Activated B cell treated with CpG ODN at 0.5 μM for 24 hours (primary cell): ENCODE measurements at places on chromosomes 5 and 9. TPM values are rescaled to one million over a fixed set of nuclear protein-coding genes. Genes with fewer than 3 reads are reported as not detected.

- no peak for DNase-seq
These were observed 21.6 kb upstream of the MELK start for GRCh38 chr9:36551129-36551528.

DNA sequence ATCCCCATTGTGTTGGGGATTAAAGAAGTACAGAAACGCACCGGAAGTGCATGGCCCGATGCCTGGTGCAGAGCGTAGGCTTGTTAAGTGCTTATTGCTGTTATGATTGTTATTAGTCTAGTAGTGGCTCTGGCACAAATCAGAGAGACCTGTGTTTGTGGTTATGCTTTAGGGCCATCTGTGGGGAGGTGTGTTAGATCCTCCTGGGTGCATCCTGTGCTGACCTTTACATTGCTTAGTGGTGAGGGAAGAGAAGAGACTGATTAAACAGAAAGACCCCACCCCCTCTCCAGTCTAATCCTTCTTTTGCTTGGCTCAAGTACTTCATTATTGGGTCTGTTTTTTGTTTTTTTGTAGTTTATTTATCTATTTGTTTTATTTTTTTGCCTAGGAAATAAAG, 112.7 kb upstream of the SPRY4 start:
- no peak for DNase-seq

- no peak for DNase-seq
These were observed 19.6 kb downstream of the ADAMTSL1 start for GRCh38 chr9:18493451-18493993.

- DNase-seq, result no peak
These were observed 47.1 kb downstream of the SPIN1 start for GRCh38 chr9:88435336-88435735.

GRCh38 chr9:19161257-19162025, 34.1 kb upstream of the PLIN2 start:
- no peak for DNase-seq

DNA sequence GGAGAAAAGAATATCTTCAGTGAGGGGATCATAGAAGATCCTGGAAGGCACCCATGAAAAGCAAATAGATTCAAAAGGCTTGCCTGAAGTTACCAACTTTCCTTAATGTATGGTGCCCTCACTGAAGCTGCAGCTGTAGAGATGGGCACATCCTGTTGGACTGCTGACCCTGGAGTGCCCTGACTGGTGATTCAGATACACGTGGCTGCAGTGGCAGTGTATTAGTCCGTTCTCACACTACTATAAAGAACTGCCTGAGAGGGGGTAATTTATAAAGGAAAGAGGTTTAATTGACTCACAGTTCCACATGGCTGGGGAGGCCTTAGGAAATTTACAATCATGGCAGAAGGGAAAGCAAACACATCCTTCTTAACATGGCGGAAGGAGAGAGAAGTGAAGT, 80.3 kb downstream of the OSMR start:
- no peak for DNase-seq

- DNase-seq, result peak; percentile 65
These were observed 30.7 kb downstream of the TRIP13 start for GRCh38 chr5:923281-923873.

DNA sequence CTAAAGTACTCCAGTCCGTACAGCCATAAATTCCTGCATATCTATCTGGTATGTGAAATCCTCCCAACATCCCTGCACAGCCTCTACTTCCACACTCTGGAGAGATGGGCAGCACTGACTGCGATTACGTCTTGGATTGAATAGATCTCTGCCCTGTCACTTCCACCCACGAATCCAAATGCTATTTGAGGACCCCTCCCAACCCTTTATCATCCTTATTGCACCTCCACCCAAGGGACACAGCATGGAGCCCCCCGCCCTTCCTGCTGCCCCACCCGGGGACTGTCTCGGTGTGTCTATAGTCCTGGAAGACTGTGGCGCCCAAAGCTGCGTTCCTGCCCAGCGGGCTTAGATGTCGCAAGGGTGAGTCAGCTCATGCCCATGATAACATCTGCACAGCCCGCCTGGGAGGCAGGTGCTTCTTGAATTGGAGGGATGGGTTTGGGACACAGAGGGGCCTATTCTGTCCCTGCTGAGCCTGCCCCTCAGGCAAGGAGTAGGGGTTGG, 105.7 kb upstream of the HAND1 start:
- no peak for DNase-seq

DNA sequence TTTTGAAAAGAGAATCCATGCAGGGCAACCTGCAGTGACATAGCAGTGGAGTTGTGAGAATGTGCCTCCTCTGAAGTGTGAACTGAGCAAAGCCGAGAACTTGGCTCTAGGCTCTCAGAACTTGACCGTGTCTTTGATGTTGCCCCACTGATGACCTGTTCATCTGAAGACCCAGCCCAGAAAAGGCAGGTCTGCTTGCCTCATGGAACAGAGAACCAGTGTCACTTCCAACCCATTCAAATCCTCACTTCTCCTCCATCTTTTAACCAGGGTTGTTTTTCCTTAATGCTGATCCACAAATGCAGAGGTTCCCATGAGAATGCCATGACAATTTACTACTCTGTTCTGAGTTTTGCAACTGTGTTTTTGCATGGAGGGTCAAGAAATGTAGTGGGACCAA, 155.4 kb downstream of the MED10 start:
- DNase-seq, result no peak

DNA sequence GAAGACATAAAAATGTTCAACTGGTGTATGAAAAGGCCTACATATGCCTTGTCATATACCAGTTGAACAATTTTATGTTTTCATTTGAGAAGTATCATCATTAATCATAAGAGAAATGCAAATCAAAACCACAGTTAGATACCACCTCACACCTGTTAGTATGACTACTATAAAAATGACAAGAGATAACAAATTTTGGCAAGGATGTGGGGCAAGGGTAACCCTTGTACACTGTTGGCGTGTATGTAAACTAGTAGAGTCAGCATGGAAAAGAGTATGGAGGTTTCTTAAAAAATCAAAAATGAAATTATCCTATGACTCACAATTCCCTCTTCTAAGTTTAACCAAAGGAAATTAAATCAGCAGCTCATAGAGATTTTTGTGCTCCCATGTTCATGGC, 250.4 kb upstream of the ST8SIA4 start:
- no peak for DNase-seq

- no peak for DNase-seq
These were observed 505.1 kb downstream of the IRX1 start for GRCh38 chr5:4100739-4101138.

DNA sequence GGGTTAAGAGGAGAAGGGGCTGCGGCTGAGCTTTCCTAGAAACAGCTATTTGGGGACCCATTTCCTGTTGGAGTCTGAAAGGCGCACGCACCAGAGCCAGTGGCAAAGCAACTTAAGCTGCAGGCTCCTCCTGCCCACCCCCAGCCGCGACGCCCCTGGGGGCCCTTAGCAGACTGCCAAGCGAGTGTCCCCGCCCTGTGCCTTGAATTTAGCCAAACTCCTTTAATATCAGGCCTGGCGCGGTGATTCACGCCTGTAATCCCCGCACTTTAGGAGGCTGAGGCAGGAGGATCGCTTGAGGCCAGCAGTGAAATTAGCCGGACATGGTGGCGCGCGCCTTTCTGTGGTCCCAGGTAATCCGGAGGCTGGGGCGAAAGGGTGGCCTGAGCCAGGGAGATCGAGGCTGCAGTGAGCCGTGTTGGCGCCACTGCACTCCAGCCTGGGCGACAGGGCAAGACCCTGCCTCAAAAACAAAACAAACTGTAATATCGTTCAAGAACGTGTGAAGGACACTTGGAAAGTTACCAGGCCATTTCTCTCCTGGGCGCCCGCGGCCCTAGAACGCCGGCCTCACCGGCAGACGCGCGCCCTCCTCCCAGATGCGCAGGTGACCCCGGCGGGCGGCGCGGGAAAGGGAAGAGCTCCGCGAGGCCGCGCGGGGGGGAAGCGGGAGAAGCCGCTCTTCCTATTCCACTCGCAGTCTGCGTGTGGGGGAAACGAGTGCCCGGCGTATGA, 1.0 kb upstream of the F2R start:
- DNase-seq, result no peak

The PHF24 gene
- total RNA-seq, result 0.13 TPM in 1 of 2 replicates, not detected in the other

The PDGFRB gene
- total RNA-seq, result 0.51 and 1.8 TPM in 2 replicates

The ECPAS gene
- total RNA-seq, result 74.2 and 81.9 TPM in 2 replicates

The GFI1B gene
- total RNA-seq, result 0.07 and 0.38 TPM in 2 replicates

The APC gene
- total RNA-seq, result 35.8 and 41.7 TPM in 2 replicates

The SNCAIP gene
- not detected in 2 replicates for total RNA-seq

The FOXD4 gene
- 0.55 and 0.61 TPM in 2 replicates for total RNA-seq

The KIF20A gene
- 0.40 and 0.44 TPM in 2 replicates for total RNA-seq

The TTC23L gene
- total RNA-seq, result not detected in 2 replicates
